KBM-7 (cell line): ENCODE measurements at places on chromosomes 12 and 14.

GRCh38 chr12:51951843-51952722 is 584 bp downstream of the ACVR1B start:
- no peak for DNase-seq

DNA sequence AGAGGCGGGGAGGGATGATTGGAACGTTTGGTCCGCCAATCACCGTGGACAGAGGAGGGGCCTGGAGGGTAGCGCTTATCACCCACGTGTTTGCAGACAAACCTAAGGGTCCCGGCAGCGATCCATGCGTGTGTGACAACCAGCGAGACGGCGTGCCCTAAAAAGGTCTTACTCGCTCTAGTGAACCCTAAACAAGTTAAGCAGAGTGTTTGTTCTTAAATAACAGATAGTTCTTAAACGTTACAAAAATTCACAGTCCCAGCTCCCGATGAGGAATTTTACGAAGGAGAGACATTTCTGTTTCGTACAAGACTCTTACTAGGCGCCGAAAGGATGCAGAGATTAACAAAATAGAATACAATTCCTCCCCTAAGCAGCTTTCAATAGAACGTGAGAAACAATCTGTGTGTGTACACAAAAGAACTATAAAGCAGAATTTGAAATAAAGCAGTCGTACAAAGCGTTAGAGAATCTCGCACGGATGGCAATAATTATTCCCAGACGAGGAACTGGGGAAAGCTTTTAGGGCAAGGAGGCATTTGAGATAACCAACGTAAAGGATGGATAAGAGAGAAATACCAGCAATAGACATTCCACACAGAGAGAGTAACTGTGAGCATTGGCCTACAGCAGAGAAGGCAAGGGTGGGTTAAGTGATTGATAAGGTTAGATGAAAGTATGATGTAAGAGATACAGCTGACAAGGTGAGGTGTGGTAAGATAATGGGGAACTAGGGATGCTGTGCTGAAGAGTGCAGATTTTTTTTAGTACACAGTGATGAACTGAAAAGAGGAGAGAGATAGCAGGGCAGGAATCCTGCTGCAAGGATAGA is 831 bp upstream of the RPS6KA5 start:
- DNase-seq, result peak; percentile 59

- no peak for DNase-seq
Observed at GRCh38 chr12:12474931-12475795, 87.5 kb downstream of the DUSP16 start.

DNA sequence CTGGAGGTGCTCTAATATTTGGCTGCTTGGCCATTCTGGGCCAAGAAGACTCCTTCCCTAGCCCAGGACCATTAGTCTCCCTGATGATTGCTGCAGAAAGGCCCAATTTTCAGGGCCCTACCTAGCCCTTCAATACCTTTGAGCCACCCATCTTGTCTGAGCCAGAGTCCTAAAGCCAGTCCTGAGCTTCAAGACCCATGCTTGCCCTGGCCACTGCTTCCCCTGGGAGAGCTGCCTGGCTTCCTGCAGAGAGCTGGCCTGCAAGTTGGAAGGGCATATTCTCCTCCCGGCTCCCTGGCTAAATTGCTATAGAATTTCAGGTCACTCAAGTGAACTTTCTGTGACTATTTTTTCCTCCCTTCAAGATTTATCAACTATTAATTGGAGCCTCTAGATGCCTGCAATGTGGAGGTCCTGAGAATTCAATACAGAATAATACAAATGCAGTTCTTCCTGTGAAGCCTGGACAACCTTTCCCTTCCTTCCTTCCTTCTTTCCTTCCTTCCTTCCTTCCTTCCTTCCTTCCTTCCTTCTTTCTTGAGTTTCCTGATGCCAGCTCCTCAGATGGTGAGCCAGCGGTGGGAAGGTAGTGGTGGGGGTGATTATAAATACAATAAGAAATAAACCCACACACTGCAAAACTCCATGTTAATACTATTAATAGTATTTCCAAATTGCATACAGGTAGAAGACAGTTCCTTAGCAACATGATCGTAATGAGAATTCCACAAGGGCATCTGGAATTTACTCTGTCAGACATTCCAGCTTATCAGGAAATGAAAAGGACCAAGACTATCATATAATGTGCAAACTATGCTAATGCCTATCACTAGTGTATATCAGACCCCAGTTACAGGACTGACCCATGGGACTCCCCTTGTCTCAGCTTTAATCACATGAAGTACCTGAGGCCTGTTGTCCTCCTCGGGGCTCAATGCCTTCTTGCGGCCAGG is 108.1 kb downstream of the ZFP36L1 start:
- no peak for DNase-seq

GRCh38 chr14:55097881-55098560 is 31.0 kb upstream of the LGALS3 start:
- no peak for DNase-seq

DNA sequence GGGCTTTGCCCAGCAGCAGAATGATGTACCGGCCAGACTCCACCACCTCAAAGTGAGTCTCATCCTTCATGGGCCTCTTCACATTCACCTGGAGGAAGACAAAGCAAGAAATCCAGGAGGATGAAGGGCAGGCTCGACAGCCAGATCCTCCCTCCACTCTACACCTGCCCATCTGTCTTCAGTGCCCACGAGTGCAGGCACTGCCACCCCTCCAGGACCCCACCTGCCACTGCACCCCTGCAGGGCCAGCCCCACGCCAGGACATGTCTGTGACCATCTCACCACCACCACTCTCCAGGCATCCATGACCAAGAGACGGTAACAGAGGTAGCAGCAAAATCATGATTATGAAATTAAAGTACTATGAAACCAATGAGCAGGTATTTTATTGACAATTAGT is 84.3 kb upstream of the ANO2 start:
- DNase-seq, result no peak

DNA sequence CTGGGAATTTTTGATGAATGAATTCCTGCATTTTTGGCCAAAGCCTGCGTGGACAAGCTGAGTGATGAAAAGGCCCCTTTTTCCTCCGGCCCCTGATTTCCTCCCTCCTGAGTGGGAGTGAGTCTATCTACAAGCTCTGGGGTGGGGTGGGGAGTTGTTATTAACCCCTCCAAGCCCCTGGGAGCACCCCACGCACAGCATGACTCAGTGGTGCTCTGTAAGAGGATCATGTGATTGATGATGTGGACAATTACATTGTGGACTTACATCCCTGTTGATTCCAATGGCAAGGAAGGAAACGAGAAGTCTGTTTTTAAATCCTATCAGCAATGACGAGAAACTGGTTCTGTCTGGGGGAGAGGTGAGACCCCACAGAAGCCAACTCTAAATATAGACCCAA is 5.1 kb upstream of the DLK1 start:
- DNase-seq, result no peak

GRCh38 chr12:84270470-84271140 is 642.0 kb downstream of the SLC6A15 start:
- DNase-seq, result no peak
